ENCODE measurements at places on chromosomes 2 and 18. TPM values are rescaled to one million over a fixed set of nuclear protein-coding genes. Genes with fewer than 3 reads are reported as not detected.

DNA sequence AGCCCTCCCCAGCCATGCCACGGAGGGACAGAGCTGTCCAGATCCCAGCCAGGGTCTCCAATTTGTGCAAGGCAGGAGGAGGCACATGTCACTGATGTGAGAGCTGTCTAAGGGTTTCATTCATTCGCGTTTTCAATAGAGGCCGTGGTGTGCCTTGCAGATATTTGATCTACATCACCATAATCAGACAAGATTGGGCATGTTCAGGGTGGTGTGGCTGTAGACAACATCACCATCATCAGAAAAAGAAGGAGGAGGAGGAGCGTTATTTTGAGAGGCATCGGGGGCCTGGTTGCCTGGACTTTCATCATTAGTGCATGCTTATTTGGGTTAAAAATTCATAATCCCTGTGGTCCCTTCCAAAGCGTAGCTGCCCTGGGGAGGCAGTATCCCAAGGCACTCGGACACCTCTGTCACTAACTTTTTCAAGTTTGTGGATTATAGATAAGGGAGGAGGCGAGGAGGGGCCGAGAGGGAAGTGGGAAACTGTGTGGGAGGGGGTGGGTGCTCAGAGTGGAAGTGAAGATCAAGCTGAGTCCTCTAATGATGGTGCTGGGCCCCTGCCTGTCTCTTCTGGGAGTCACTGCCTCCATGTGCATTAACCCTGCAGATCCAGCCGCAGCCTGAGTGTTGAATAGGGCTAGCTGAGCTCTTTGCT is 194.1 kb downstream of the CTIF start:
- no peak for DNase-seq

- no peak for DNase-seq
Observed at GRCh38 chr2:203656522-203657287, 49.7 kb upstream of the CD28 start.

DNA sequence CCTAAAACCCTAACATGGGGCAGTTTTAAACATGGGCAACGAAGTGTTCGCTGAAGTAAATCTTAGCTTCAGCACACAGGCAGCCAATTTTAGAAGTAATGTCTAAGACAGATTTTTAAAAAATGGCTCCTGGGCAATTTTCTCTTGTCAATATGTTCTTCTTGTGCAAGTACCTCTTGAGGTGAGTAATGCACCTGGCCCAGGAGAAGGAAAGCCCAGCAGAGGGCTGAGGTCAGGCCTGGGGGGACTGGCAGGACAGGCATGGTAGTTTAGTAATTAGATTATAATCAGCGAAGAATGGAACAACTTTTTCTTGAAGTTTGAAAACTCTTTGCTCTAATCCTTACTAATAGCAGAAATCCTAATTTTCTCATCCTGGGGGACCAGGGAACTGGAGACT is 77.6 kb downstream of the SPRED2 start:
- DNase-seq, result no peak

DNA sequence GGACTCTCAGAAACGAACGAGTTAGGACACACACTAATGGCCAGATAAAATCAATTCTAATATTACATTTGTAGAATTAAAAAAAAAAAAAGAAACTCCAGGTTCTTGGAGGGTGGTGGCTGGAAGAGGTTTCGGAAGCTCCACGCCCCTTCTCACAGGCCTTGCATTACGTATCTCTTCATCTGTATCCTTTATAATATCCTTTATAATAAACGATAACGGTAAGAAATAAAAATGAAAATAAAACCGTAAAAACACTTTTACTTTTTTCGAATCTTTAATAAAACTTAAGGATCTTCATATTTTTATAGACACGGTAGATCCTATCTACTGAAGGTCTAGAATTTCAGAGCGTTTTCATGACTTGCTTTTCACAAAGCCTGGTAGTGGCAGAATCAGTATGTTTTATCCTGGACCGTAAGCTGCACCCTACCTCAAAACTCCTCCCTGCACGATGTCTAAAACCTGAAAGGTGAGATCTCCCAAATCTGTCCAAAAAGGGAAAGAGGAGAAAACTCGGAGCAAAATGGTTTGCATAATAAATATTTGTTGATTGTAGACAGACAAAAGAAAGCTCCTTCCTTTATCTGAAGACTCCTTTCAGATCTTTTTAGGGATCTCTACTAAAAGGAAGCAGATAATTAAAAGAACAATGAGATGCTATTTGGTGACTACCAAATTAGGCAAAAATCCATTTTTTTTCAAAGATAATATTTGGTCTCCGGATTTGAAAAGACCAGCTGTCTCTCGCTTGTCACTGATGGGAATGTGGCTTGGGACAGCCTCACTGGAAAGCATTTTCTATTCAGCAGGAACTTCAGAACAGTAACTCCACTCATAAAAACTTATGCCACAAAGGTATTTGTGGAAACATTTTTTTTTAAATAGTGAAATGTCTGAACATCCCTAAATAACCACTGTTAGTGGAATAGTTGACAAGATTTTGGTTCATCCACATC is 2.0 kb upstream of the CXCR4 start:
- DNase-seq, result no peak

The CASP10 gene
- polyA plus RNA-seq, result 16.5 TPM

The LOXL3 gene
- 10.7 TPM for polyA plus RNA-seq

Data from left lung (tissue), 14 donors.